Small intestine (tissue), 16 donors: ENCODE measurements at places on chromosomes 5 and 9.
A peak's percentile ranks its signal among the peaks of the same experiment; 100 is the strongest.

GRCh38 chr9:20621471-20622329 lies 599 bp downstream of the MLLT3 start:
- DNase-seq = peak; percentile 89

DNA sequence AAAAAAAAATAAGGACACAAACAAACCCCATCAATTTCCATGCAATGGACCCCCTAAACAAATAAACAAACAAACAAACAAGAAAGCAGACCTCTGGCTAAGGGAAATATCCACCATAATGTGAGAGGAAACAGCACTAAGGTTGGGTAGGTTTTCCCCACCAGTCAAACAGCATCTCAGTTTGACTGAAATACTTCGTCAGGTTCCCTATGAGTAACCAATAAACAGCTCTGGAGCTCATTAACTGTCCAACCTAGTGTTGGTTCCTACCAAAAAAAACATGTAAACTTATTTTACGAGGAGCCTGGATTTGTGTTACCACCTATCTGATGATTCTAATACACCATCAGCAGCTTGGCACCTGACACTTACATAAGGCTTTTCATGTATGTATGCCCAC lies 198.5 kb upstream of the TARS1 start:
- DNase-seq = no peak

DNA sequence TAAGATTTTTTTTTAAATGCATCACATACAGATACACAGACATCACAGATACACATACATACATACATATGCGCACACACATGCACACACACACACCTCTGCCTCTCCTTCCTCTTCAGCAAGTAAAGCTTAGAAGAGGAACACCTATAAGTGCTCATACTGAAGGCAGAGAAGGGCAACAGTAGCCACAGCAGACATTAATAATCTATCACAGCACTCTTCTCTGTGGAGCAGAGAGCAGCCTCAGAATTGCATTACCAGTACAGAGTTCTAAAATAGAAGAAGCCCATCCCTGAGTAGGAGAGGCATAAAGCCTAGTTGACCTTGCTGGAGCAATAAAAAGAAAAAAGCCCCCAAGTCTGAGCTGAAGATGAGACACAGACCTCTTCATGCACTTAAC lies 110.6 kb downstream of the MLLT3 start:
- DNase-seq = no peak

- DNase-seq = no peak
These were observed 200.3 kb downstream of the SNX18 start for GRCh38 chr5:54717870-54718269.

GRCh38 chr5:175747539-175748060 lies 89.7 kb downstream of the HRH2 start:
- DNase-seq = no peak

- no peak for DNase-seq
These were observed 719.4 kb upstream of the ADAMTS16 start for GRCh38 chr5:4420681-4421080.

- no peak for DNase-seq
These were observed 154.2 kb upstream of the HMHB1 start for GRCh38 chr5:143657647-143658285.

- no peak for DNase-seq
These were observed 98.9 kb upstream of the SPATA31D4 start for GRCh38 chr9:81829195-81829882.

DNA sequence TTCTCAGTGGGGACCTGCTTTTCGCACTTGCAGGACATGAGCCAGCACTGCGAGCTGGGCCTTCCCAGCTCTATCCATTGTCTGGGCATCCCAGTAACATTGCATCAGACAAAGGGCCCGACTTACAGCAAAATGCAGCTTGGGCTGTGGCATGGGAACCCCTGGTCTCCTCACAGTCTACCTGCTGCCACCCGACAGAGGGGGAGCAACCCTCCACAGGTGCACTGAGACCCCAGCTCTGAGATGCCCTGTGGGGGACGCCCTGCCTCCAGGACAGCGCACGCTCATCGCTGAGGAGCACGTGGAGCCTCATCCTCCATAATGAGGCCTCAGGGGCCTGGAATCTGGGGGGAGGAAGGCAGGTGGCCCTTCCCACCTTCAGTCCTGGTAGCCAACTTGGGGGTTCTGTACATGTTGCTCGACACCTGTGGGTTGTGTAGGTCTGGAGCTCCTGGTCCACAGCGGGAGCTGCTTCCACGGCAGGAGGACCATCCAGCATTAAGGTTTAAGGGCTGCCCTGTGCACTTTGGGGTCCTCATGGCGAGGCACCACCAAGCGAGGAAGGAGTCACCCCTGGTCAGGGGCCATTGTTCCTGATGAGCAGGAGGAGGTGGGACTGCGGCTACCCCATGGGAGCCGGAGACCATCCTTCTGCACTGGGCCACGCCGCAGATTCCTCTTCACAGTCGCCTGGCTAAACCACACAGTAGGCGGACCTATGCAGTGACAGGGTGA lies 376.5 kb upstream of the IRX1 start:
- DNase-seq = no peak

GRCh38 chr9:82732928-82733327 lies 330.0 kb downstream of the RASEF start:
- no peak for DNase-seq

GRCh38 chr5:64971513-64971912 lies 202.8 kb downstream of the CWC27 start:
- DNase-seq = no peak

- no peak for DNase-seq
These were observed 2.7 kb downstream of the EPB41L4B start for GRCh38 chr9:109317979-109318741.

DNA sequence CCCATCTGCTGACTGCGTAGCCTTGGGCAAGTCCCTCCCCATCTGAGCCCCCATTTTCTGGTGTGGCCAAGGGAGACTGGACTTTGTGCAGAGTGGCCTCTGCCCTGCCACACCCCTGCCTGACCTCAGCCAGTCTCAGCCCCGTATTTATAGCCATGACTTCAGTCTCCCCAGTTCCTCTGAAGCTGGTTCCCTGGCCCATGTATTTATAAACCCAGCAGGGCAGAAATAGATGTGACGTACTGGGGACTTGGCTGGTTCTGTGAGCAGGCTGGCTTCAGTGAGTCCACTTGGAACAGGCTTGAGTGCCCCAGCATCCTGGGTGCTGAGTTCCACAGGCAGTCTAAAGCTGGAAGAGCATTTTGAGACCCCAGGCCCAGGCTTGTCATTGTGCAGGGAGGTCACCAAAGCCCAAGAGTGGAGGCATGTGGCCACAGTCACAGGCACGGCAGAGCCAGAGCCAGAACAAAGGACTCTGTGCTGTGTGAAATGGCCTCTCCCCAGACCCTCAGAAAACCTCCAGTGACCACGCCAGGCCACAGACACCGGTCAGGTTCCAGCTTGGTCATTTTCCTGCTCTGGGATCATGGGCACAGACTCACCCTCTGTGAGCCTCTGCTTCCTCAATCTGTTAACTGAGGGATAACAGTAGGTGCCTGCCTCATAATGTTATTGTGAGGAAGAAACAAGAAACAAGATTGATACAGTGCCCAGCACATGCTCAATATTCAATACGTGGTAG lies 30.4 kb upstream of the SYNPO start:
- DNase-seq = peak; percentile 87

DNA sequence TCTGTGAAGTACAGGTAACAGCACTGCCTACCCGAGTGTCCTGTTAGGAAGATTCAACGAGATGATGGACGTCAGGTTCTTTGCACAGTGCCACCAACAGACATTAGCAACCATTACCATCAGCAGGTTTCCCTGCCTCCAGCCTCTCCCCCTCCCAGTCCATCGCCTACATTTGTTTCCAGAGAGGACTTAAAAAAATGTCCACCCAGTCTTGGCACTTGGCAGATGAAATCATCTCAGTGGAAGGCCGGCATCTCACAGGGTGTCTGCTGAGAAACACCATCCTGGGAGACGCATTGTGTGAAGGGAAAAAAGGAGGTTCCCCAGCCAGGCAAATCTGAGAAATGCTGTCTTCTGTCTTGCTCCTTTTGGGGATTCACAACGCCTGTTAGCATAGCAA lies 58.2 kb downstream of the CRB2 start:
- DNase-seq = no peak

- DNase-seq = no peak
These were observed 250.3 kb downstream of the TRIM32 start for GRCh38 chr9:116937361-116937760.

GRCh38 chr9:21770871-21771560 lies 31.4 kb upstream of the MTAP start:
- DNase-seq = no peak

DNA sequence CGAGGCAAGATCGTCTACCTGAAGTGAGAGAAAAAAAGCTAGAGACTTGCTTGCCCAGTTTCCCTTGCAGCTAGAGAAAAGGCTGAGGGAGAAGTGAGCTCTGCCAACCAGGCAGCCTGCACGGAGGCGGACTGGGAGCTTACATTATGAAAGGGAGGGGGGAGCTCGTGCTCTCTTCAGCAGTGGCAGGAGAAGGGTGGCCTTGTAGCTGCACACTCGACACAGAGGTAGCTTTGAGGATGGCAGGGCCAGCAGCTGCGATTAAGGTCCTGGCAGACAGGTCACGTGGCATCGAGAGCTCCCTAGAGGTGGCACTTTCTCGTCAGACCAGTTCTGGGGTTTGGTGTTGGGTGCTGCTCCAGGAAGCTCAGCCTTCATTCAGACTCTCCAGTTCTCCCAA lies 26.7 kb downstream of the APBA1 start:
- DNase-seq = peak; percentile 45

DNA sequence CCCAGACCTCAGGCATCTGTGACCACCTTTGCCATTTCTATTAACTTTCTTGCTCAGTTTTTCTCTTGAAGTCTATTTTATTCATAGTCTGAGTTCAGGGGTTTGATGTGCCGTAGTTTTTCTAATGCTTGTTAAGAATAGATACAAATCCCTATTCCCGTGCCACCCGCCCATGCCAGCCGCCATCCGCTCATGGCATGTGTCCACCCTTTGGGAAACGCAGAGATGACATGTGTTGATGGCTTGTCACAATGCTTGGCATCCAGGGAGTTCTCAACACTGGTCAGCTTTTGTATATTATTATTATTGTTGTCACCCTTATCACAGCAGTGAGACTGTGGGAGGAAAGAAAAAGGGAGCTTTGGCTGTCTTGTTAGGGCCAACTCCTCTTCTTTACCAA lies 17.3 kb upstream of the ANGPTL2 start:
- no peak for DNase-seq

DNA sequence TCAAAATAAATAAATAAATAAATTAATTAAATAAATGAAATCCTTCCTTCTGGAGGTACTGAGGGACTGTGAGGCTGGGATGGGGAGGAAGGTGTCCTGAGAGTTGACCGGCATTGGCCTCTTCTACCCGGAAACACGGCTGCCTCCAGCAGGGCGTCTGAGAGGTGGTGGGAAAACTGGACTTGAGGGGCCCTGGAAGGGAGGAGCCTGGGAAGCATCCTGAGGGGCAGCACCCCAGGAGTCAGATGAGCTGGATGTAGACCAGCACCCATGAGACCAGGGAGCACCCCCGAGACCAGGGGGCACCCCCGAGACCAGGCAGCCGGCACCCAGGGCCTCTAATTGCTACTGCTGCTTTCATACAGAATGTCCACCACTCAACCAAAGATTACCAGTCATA lies 8.8 kb upstream of the NSMF start:
- no peak for DNase-seq

GRCh38 chr9:9749591-9749990 lies 863.2 kb downstream of the PTPRD start:
- no peak for DNase-seq

DNA sequence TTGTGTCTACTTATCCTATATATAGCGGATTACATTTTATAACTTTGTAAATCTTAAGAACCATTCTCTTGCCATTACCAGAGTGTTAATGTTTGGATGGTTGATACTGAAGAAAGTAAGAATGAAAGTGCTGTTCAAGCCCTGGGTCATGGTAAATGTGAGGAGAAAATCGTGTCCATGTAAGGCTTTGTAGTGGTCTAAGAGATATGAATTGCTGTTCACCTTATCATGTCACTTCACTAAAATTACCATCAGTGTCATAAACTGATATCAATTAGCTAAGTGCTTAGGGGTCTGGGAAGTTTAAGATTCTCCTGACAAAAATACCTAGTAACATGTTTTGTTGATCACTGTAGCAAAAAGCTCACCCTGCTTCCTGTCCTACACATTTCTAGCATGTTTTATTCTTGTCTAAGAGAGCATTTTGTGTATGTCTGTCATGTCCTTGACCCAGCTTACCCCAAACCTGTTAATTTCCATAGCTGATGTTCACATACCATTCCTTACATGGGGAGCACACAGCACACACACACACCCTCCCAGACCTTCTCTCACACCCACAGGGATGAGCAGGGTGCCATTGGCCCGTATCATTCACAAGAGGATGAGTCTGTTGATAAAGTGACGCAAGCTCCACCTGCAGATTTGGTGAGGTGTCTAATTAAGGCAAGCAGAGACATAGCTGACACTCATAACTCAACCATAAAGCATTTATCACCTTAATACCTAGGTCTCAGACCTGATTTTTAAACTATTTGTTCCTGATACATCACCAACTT lies 125.1 kb upstream of the PAM start:
- no peak for DNase-seq

DNA sequence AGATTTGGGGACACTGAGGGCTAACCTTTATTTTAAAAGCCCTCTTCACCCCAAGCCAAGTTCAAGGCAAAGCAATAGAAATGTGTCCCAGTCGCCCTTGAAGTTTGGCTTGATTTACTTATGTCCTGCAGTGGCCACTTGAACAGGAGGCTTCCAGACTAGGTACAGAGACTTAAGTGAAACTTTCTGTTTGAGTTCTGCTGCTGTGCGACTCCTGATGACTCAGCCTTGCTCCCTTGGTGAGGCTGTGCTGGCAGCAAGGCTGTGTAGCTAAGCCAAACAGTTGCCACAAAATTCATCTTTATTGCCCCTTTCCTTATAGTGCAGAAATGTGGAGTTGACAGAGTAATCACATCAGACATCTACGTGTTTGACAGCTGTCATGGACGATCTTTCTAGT lies 68.8 kb upstream of the NTRK2 start:
- DNase-seq = no peak

DNA sequence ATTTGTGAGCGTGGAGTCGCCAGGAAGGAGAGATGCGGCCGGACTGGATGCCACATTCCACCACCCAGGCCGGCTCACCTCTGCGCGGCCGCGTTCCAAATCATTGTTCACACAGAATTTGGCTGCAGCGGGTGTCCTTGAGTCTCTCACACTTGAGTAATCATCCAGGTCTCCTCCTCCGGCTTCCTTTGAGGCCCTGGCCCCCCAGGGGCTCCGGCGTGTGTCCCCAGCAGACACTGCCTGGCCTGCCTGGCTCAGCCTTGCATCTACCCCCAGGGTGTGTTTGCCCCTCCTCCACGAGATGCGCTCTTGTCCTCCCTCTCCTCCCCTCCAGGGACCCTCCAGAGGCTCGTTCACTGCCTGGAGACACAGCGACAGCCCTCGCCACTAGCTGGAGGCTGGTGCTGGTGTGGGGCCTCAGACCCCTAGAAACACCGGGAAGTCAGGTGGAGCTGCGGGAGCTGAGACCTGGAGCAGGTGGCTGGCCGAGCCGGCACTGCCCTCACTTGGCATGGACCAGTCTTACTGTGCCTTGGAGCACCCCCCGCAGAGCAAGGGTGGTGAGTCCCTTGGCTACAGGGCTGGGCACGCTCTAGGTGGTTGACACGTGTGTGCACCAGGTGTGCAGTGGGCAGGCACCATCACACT lies 7.0 kb upstream of the SLC9A3 start:
- no peak for DNase-seq
